WTC11 (cell line): ENCODE measurements at places on chromosomes 12 and 14.

DNA sequence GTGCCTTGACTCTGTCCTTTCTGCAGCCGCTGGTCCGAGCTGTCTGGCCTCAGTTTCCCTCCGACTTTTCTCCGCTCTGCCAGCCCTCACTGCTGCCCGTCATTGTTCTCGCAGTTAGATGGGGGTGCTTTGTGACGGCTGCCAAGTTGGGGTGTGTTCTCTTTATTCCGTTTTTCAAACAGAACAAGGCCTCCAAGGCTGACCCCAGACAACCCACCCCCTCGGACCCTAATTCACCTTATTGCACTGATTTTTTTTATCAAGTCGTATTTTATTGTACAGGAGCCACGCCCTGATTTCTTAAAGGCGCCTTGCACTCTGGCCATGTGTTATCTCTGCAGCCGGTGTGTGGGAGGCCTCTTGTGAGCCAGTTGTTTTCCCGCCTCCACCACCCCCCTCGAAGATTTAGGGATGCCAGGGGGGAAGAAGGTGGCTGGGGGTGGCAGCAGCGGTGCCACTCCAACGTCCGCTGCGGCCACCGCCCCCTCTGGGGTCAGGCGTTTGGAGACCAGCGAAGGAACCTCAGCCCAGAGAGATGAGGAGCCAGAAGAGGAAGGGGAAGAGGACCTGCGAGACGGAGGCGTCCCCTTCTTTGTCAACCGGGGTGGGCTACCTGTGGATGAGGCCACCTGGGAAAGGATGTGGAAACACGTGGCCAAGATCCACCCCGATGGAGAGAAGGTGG is 1.3 kb downstream of the VASH1 start:
- H3K4me1 ChIP-seq = peaks cover 19% of the 10 kb centered on the region
- no peak for DNase-seq
- peak overlapping the region; percentile 80 for H3K4me3 ChIP-seq
- H3K36me3 ChIP-seq = no peaks in the 10 kb centered on the region

GRCh38 chr12:53330671-53331070 is 5.5 kb downstream of the SP7 start:
- H3K27me3 ChIP-seq = peaks cover 66% of the 10 kb centered on the region
- peaks cover 10% of the 10 kb centered on the region for H3K4me1 ChIP-seq
- DNase-seq = no peak

GRCh38 chr14:101855958-101856357 is 94.4 kb downstream of the PPP2R5C start:
- H3K27me3 ChIP-seq = no peaks in the 10 kb centered on the region
- no peak overlapping the region for H3K27ac ChIP-seq
- H3K4me3 ChIP-seq = no peak overlapping the region

DNA sequence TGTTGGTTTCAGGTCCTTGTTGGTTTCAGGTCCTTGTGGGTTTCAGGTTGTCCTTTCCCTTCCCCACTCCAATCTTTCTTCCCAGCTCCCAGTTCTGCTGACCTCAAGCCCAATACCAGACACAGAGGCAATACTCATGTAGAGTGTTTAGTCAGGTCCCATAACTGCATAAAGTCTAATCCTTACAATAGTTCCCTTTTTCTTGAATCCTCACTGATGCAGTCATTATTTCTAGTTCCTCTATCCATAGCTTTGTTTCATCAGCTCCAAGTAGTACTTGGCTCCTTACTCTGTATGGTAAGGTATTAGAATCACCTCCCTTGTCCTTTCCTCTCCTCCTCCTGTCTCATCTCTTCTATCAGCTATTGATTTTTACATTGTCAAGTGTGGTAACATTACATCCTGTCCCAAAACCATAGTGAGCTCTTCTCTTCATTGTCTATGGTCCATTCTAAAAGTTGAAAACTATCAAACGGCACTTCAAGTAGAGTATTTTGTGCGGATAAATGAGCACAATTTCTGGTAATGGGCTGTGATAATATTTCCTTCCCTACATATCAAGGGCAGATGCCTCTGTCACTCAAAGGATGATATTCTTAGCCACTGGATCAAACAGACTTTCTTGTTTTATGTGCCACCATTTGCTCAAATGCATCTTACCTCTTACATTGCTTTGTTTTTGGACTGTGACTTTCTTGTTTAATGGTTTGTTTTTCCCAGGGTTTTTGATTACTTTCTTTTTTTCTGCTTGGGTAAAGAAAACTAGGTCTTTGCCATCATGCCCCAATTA is 57.2 kb upstream of the JDP2 start:
- peaks cover 3% of the 10 kb centered on the region for H3K36me3 ChIP-seq
- no peaks in the 10 kb centered on the region for H3K4me1 ChIP-seq
- no peak overlapping the region for H3K4me3 ChIP-seq
- H3K27ac ChIP-seq = no peak overlapping the region
- peaks cover 3% of the 10 kb centered on the region; the same call in 1 of the 2 replicates for H3K27me3 ChIP-seq

DNA sequence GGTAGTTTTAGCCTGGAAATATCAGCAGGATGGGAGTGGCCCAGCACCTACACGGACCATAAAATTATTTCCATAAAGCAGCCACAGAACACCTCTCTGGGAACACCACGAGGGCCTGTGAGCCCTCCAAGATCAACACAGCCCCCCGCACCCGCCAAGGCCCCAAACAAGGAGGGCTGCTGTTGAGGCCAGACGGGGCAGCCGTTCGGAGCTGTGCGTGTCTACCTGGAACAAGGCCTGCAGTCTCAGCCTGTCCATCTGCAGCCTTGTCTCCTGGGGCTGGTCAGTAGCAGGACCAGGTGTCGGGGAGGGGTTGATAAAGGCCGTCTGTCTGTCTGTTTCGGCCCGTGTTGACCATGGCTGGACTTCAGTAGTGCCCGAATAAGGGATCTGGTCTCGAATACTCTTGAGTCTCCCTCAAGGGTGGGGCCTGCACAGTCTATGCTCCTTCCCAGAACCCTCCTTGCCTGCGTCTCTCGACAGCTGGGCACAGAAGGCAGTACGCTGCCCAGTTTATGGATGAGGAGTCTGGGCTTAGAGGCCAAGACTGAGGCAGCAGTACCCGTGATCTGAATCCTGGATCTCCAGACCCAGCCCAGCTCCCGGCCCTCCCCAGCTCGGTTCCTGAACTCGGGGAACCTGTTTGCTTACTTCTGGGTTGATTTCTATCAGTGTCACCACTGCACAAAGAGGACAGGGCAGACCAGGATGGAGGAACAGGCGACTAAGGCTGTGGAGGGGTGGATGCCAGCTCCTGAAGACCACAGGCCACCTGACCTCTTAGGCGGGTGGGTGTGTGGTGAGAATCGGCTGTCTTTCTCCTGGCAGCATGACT is 23.1 kb upstream of the DLK1 start:
- H3K36me3 ChIP-seq = no peaks in the 10 kb centered on the region
- no peak overlapping the region for H3K4me3 ChIP-seq
- peaks cover 3% of the 10 kb centered on the region; the same call in 1 of the 2 replicates for H3K27me3 ChIP-seq
- H3K27ac ChIP-seq = no peak overlapping the region
- no peak for DNase-seq

DNA sequence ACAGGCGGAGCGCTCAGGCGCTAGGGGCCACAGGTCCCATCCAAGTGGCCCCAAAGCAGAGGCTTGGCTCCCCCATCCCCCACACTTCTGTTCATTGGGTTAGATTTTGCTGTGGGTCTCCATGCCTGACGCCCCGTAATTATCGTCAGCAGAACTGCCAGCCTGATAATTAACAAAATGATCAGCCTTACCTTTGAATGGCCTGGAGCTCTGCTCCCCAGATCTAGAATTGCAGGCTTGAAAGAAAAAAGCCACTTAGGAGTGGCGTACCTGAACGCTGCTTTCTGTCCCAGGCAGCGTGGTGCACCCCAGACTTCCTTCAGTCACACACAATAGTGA is 28.7 kb upstream of the LRP1-AS start:
- no peak for DNase-seq
- H3K27ac ChIP-seq = no peak overlapping the region
- H3K4me3 ChIP-seq = no peak overlapping the region
- peaks cover 41% of the 10 kb centered on the region for H3K36me3 ChIP-seq
- H3K27me3 ChIP-seq = no peaks in the 10 kb centered on the region

DNA sequence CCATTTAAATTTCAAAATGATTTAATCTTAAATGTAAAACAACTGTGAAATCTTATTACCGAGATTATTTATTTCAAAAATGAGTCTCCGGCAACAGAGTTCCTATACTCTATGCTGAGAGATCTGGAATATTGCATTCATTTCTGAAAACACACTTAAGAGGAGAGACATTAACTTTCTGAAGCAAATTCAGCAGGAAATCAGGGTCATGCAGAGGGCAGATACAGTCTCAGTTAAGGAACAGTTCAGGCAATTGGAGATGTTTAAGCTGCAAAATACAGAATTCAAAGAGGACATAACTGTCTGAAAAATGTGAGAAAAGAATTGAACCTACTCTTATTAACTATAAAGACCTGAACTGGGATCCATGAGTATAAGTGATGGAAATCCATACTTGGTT is 320.7 kb downstream of the PAWR start:
- H3K27ac ChIP-seq = no peak overlapping the region
- no peak for DNase-seq
- H3K36me3 ChIP-seq = peaks cover 13% of the 10 kb centered on the region
- no peaks in the 10 kb centered on the region for H3K27me3 ChIP-seq
- peaks cover 32% of the 10 kb centered on the region for H3K4me1 ChIP-seq
- no peak overlapping the region for H3K4me3 ChIP-seq

DNA sequence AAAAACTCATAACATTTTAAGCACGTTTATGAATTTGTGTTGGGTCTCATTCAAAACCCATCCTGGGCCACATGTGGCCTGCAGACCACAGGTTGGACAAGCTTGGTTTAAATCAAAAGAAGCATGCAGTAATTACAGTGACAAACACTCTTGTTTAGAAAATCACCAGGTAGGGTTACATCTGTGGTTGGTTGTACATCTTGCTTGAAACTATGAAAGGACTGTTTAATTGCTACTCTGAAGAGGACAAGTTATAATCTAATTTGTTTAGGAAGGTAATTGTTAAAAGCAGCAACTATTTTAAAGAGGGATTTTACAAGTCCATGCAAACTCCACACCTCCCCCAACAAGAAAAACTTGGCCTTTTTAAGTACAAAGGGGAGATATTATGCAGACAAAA is 4.0 kb downstream of the TRIP11 start:
- DNase-seq = no peak
- peaks cover 32% of the 10 kb centered on the region for H3K36me3 ChIP-seq

- no peak overlapping the region for H3K27ac ChIP-seq
- H3K4me1 ChIP-seq = no peaks in the 10 kb centered on the region
- H3K4me3 ChIP-seq = no peak overlapping the region
- no peaks in the 10 kb centered on the region for H3K36me3 ChIP-seq
- DNase-seq = no peak
- no peaks in the 10 kb centered on the region for H3K27me3 ChIP-seq
These were observed 24.2 kb upstream of the RHOJ start for GRCh38 chr14:63180011-63180410.

DNA sequence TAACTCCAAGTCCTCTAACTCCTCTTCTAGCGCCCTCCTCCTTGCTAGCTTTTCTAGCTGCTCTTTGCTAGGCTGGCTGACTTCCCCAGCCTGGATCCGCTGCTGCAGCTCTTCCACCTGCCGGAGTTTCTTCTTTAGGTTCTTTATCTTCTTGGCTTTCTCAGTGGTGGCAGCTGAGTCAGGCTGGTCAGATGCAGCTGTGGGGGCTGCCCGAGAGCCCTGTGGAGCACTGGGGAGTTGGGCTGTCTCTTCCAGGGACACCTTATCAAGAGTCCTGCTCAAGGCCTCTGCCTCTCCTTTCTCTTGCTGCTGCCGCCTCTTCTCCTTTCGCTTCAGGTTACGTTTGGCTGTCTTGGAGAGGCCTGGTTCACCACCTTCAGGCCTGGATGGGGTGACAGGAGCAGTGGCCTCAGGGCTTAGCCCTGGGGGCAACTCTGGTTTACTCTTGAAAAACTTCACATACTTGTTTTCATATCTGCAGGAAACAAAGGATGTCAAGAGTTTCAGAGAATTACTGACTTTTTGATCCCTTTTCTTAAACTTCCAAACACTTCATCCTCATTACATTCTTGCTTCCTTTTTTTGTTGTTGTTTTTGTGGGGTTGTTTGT is 25.7 kb downstream of the PYM1 start:
- no peak overlapping the region for H3K4me3 ChIP-seq
- H3K36me3 ChIP-seq = peaks cover 21% of the 10 kb centered on the region
- H3K27ac ChIP-seq = no peak overlapping the region
- no peaks in the 10 kb centered on the region for H3K27me3 ChIP-seq
- DNase-seq = no peak

GRCh38 chr12:119857041-119857591 is 20.0 kb downstream of the CIT start:
- H3K27ac ChIP-seq = no peak overlapping the region
- no peaks in the 10 kb centered on the region for H3K27me3 ChIP-seq
- no peak overlapping the region for H3K4me3 ChIP-seq
- no peaks in the 10 kb centered on the region for H3K4me1 ChIP-seq
- DNase-seq = no peak

GRCh38 chr14:55805250-55805649 is 225.2 kb downstream of the KTN1 start:
- H3K27ac ChIP-seq = no peak overlapping the region
- H3K4me1 ChIP-seq = peaks cover 20% of the 10 kb centered on the region
- H3K27me3 ChIP-seq = no peaks in the 10 kb centered on the region; the same call in none of the 2 replicates

DNA sequence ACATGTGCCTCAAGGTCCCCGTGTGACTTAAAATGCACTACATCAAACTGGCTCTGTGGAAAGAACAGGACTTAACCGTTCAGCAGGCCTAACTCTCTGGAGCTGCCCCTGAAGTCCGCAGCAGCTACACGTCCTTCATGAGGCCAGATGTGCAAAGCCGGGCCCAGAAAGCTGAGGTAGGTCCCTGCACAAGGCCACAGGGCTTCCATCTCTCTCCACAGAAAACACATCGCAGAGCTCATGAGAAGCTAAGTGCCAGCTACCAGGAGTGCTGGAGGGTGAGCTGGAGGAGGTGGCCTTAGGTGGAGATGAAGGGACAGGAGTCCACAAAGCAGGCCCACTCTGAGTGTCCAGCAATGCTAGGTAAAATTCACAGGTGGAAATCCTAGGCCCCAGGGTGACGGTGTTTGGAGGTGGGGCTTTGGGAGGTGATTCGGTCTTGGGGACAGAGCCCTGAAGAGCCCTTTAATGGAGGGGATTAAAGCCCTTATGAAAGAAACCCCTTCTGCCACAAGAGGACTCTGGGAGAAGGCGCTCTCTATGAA is 52.4 kb downstream of the VCPKMT start:
- H3K27ac ChIP-seq = no peak overlapping the region
- no peaks in the 10 kb centered on the region for H3K36me3 ChIP-seq
